ENCODE measurements at places on chromosomes 4 and X.

DNA sequence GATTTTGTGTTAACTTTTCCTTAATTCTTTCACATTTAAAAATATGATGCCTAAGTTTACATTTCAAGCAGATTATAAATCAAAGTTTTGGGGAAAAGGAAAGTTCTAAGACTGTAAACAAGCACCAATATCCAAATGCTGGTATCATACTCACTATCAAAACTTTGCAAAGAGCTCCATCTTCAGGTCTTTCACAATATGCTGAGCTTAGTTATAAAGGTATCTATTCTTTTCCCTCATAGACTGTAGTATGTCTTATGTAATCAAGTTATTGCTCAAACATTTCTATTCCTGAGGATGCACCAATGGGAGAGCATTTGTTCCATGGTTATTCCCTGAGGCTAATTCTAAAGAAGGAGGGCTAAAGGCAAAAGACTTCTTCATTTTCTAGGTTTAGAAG is 207.9 kb upstream of the FAM241A start:
- DNase-seq = peak; percentile 7

DNA sequence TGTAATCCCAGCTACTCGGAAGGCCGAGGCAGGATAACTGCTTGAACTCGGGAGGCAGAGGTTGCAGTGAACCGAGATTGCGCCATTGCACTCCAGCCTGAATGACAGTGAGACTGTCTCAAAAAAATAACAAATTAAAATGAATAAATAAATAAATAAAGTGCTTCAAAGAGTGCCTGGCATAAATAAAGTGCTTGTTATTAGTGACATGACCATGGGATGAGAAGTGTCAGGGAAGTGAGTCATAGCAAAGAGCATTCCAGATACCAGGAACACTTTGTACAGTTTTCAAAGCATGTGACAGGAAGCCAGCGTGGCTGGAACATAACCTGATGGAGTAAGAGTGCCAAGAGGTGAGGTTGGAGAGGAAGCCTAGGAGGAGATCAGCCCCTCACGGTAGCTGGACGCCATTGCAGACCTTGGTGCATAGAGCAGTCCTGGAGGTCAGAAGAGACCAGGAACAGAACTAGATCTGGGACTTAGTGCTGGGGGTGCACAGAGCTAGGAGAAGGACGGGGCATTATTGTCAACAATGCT is 6.0 kb upstream of the WDR13 start:
- no peak for DNase-seq

GRCh38 chr4:10535912-10536311 is 78.7 kb upstream of the ZNF518B start:
- DNase-seq = no peak

GRCh38 chr4:174928174-174928573 is 10.0 kb downstream of the ADAM29 start:
- no peak for DNase-seq

- no peak for DNase-seq
These were observed 11.9 kb upstream of the MAOA start for GRCh38 chrX:43644124-43644701.

- DNase-seq = no peak
These were observed 76.2 kb upstream of the PAQR3 start for GRCh38 chr4:79015411-79015810.

- DNase-seq = no peak
These were observed 561 bp downstream of the IRAK1 start for GRCh38 chrX:154019061-154019621.

DNA sequence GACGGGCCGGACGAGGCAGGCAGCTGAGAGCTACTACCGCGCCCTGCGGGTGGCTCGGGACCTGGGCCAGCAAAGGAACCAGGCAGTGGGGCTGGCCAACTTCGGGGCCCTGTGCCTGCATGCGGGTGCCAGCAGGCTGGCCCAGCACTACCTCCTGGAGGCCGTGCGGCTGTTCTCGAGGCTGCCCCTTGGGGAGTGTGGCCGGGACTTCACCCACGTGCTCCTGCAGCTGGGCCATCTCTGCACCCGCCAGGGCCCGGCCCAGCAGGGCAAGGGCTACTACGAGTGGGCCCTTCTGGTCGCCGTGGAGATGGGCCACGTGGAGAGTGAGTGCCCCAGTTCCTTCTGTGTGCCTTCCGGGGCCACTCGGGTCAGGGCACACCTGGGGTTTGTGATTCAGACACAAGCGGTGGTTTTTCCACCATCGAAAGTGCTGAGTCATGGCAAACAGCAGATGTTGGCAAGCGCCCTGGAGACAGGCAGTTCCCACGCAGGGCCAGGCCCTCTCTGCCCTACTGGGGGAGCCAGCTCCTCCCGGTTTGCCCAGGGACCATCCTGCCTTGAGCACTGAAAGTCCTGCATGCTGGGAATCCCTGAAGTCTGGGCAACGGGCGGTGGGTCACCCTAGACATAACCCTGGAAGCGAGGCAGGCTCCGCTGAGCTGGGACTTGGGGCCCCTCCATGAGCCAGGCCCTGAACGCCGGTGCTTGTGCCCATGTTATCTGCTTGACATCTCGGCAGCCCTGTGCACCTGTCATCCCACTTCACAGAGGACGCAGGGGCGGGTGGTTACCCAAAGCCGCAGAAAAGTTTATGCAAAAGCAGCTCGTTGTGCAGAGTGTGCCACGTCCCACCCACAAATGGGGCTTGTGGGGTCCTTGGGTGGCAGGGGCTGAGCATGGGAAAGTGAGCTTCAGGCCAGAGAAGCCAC is 29.5 kb downstream of the SH3TC1 start:
- no peak for DNase-seq

DNA sequence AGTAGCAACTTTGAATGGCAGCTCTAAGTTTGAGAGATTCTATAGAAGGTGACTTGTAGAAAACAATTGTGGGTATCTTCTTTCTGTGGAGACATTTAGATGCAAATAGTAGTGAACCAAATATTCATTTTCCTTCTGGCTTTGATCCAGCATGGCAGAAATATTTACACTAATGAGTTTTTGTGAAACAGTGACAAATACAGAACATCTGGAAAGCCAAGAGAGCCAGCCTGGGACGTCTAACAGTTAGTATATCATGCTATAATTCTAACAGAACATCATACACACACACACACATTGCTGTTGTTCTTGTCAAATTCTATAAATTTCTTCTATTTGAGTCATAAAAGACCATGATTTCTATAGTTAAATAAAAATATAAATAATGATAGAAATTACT is 1777.9 kb downstream of the ARAP2 start:
- DNase-seq = no peak

DNA sequence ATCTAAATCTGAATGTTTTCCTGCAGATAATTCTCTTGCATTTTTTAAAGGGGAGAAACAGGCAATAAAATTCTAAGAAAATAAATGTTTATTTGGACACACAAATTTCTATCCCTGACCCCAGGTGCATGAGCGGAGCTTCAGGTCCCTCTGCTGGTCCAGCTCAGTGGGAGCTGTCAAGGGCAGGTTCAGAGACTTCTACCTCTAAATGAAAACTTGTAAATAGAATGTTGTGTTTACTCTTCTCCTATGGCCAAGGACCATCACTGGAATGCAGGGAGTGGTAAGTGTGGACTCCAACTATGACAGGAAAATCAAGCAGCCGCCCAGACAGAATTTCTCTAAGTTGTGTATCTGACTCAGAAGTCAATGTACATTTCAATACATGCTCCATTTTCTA is 148.6 kb upstream of the TTC29 start:
- DNase-seq = no peak

GRCh38 chr4:33882246-33882990 is 2361.9 kb downstream of the ARAP2 start:
- DNase-seq = no peak

DNA sequence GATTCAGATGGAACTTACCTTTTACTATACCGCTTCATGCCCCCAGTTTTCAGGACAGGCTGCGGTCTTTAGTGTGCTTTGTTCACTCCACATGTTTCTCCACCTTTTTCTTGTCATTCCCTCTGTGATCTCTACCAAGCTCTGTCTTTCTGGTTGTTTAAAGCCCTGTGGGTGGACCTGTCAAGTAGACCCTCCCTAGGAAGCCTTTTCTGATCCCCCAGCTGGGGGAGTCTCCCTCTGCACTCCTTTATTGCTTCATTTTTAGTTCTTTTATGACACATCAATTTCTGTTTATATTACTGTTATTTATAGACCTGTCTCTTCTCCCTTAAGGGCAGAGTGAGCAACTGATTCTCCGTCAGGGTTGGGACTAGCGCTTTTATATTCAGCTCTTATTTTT is 150.2 kb downstream of the C4orf33 start:
- no peak for DNase-seq

GRCh38 chr4:101018836-101019235 is 328.5 kb downstream of the PPP3CA start:
- no peak for DNase-seq

All from hippocampal formation (tissue), 2 donors.